Stimulated activated CD8-positive, alpha-beta memory T cell treated with anti-CD3 and anti-CD28 coated beads, Interleukin-4, amount 100 ng/mL, for 24 hours (primary cell): ENCODE measurements at places on chromosomes 5 and 9.

GRCh38 chr5:163552536-163552935, 47.1 kb downstream of the MAT2B start:
- no peak for DNase-seq

DNA sequence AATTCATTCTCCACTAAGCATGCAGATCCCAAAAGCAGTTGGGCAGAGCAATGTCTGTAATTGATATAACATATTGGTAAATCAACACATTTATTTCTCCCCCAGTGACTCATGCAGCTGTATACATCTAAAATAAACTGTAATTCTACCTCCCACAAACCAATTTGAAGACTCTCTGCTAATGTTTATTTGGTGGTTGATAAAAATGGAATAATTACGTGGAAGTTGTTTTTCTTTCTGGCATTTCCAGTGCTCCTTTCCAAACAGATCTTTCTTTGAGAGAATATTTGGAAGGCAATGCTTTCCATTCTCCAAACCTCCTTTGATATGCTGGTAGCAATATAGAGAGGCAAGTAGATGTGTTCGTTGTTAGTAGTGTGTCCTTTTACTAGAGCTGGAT, 194.7 kb downstream of the CHSY3 start:
- DNase-seq, result no peak

DNA sequence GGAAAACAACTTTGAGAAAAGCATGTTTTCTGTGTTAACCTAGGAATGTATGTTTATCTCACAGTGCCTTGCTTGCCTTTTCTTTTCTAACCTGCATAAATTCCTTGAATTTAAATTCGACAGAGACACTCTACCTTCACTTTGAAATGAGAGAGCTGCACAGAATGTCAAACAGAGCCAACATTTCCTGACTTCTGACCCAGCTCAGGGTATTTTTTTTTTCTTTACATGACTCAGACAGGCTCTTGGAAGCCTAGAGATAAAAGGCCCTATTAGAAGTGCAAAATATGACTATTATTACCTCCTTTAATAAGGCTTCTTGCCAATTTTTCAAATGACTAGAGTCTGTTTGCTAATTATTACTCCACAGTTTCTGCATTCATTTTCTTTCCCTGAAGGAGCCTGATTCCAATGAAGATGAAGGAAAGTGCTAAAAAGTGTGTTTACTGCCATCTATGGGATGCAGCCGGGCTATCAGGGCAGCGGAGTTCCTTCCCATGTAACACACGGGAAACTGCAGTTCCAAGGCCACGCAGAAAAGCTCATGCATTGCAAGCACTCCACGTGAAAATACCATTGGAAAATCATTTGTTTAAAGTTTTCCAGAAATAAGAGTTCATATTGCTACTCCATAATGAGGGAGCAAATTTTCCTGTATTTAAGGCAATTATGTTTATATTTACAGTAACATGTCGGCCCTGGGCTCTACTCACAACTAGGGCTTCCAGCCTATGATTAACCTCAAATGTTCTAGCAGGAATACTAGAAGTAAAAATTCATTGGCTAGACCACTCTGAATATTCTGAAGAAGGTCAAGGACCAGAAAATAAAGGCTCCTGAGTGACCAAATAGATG, 485.6 kb downstream of the ZSWIM6 start:
- DNase-seq, result no peak

DNA sequence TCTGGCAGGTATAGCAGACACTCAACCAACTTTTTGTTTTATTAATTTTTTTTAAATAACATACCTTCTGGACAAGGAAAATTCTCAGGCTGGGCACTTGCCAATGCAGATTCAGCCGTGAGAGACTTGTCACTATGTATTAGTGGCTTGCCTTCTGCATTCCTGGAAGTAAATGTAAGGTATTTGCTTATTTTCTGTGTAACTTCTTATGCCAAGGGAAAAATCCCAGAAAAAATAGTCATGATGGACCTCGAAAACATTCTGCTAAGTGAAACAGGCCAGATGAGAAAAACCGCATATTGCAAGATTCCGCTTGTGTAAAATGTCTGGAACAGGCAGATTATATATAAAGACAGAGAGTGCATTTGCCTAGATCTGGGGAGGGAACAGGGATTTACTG, 260.3 kb upstream of the DAPK1 start:
- no peak for DNase-seq

GRCh38 chr5:142512043-142513042, 173.5 kb downstream of the FGF1 start:
- no peak for DNase-seq

GRCh38 chr5:13662626-13663025, 281.9 kb downstream of the DNAH5 start:
- DNase-seq, result no peak
